ENCODE measurements at places on chromosomes 16 and 17. TPM values are rescaled to one million over a fixed set of nuclear protein-coding genes. Genes with fewer than 3 reads are reported as not detected.
A peak's percentile ranks its signal among the peaks of the same experiment; 100 is the strongest.

DNA sequence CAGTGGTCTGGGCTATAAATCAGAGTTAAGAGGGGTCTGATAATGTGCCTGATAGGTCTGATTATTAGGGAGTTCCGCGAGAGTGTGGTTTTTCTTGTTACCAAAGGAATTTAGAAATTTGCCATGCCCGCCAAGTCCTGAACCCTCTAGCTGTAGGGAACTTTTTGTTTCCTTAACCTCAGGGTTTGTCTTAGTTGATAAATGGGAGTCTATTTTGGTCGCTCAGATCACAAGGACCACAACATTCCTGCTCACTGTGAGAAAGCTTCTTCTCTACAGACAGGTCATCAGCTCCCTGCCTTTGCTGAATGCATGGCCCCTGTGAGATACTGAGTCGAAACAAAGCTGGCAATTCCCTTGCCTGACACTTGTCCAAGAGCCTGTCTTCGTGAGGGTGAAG is 497.8 kb downstream of the HS3ST4 start:
- no peaks in the 10 kb centered on the region for H3K36me3 ChIP-seq
- no peak for DNase-seq
- H3K4me1 ChIP-seq: no peaks in the 10 kb centered on the region
- H3K27me3 ChIP-seq: no peaks in the 10 kb centered on the region
- no peak overlapping the region for H3K4me3 ChIP-seq
- H3K27ac ChIP-seq: no peak overlapping the region

DNA sequence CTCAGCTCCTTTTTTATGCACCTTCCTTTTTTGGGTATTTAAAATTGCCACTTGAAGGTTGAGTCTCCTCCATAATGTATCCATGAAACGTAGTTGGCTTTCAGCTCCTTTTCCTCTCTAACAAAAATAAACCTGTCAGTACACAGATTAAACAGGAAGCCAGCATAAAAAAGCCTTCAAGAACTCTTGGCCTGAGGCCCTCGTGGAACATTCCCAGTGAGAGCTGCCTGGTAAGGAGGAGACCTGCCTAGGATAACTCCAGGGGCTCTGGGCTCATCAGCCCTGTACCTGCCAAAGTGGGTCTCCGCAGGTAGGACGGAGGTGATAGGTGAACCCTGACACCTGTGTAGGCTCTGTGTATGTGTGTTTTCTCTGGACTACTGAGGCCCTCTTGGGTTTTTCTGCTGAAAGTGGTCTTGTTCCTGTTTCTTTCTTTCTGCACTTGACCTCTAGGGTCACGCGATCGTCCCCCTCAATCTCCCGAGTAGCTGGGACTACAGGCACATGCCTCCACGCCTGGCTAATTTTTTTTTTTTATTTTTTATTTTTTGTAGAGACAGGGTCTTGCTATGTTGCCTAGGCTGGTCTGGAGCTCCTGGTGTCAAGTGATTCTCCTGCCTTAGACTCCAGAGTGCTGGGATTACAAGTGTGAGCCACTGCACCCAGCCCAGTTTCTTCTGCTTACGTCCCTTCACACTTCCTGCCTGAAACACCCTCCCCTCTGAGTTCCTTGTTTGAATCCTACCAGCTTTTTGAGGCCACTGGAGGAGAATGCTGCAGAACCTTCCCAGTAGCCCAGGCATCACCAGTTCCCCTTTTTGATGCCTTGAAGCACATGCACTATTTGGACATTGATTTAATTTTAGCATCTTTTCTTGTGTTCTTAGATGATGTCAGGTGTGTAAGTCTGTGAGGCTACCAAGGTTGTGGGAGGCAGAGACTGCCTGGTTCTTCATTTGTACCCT is 9.8 kb downstream of the PGS1 start:
- DNase-seq: no peak
- H3K27ac ChIP-seq: peak overlapping the region; percentile 97
- H3K27me3 ChIP-seq: no peaks in the 10 kb centered on the region

GRCh38 chr17:66507103-66507923 is 204.9 kb downstream of the PRKCA start:
- H3K4me1 ChIP-seq: no peaks in the 10 kb centered on the region
- H3K36me3 ChIP-seq: no peaks in the 10 kb centered on the region
- H3K4me3 ChIP-seq: no peak overlapping the region
- H3K27me3 ChIP-seq: no peaks in the 10 kb centered on the region

GRCh38 chr17:19549746-19550623 is 16.3 kb downstream of the SLC47A1 start:
- no peaks in the 10 kb centered on the region for H3K36me3 ChIP-seq
- H3K27me3 ChIP-seq: no peaks in the 10 kb centered on the region
- no peak for DNase-seq
- no peak overlapping the region for H3K27ac ChIP-seq

- H3K27me3 ChIP-seq: no peaks in the 10 kb centered on the region
- H3K36me3 ChIP-seq: peaks cover 2% of the 10 kb centered on the region
- no peaks in the 10 kb centered on the region for H3K4me1 ChIP-seq
- no peak overlapping the region for H3K4me3 ChIP-seq
- DNase-seq: no peak
- no peak overlapping the region for H3K27ac ChIP-seq
These were observed 9.6 kb upstream of the MTSS2 start for GRCh38 chr16:70695331-70696070.

GRCh38 chr17:32240750-32241149 is 24.9 kb upstream of the RHBDL3 start:
- no peaks in the 10 kb centered on the region for H3K27me3 ChIP-seq
- H3K4me3 ChIP-seq: no peak overlapping the region
- H3K36me3 ChIP-seq: no peaks in the 10 kb centered on the region
- H3K27ac ChIP-seq: no peak overlapping the region
- no peaks in the 10 kb centered on the region for H3K4me1 ChIP-seq

GRCh38 chr17:44787271-44787940 is 28.6 kb downstream of the ADAM11 start:
- no peaks in the 10 kb centered on the region for H3K4me1 ChIP-seq
- no peak overlapping the region for H3K27ac ChIP-seq
- DNase-seq: no peak

- no peaks in the 10 kb centered on the region for H3K36me3 ChIP-seq
- H3K4me1 ChIP-seq: no peaks in the 10 kb centered on the region
- DNase-seq: no peak
- H3K4me3 ChIP-seq: no peak overlapping the region
- no peak overlapping the region for H3K27ac ChIP-seq
These were observed 183.8 kb upstream of the AXIN2 start for GRCh38 chr17:65745241-65745640.

DNA sequence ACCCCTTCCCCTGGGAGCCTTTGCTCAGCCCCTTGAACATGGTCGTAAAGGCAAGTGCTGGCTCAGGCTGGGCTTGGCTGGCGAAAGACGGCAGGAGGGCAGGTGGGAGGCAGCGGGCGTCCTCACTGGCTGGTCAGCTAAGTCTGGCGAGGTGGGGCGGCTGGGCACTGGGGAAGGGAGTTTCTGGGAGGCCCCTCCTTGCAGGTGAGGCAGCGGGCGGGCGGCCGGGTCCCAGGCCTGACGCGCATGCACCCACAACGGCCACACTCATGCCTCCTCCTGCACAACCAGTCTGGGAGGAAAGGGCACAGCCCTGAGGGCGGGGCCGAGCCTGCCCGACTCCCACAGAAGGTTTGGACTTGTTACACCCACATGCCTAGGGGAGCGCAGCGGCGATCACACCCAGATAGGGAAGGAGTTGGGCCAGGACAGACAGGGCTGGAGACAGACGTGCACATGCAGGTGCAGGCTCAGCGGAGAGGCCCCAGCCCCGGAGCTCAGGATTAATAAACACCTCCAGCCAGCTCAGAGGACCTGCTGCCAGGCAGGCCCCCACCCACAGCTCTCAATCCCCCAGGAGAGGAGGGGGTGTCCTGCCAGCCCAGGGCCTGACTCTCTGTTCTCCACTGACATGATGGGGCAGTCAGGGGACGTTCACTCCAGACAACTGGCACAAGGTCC is at the start of gene EVPL:
TSS of gene EVPL (minus strand) at position 148 of the 681 bp plus-strand sequence. CDS start at position 40, 108 bp downstream.
- no peaks in the 10 kb centered on the region for H3K27me3 ChIP-seq
- no peaks in the 10 kb centered on the region for H3K36me3 ChIP-seq
- no peak within 1 kb of the TSS for H3K4me3 ChIP-seq
- H3K27ac ChIP-seq: no peak within 1 kb of the TSS
- no peaks in the 10 kb centered on the region for H3K4me1 ChIP-seq
- no peak for DNase-seq

- no peak overlapping the region for H3K27ac ChIP-seq
- H3K36me3 ChIP-seq: no peaks in the 10 kb centered on the region
- H3K4me3 ChIP-seq: no peak overlapping the region
- H3K27me3 ChIP-seq: no peaks in the 10 kb centered on the region
- DNase-seq: no peak
These were observed 103.7 kb downstream of the NOG start for GRCh38 chr17:56697190-56697589.

DNA sequence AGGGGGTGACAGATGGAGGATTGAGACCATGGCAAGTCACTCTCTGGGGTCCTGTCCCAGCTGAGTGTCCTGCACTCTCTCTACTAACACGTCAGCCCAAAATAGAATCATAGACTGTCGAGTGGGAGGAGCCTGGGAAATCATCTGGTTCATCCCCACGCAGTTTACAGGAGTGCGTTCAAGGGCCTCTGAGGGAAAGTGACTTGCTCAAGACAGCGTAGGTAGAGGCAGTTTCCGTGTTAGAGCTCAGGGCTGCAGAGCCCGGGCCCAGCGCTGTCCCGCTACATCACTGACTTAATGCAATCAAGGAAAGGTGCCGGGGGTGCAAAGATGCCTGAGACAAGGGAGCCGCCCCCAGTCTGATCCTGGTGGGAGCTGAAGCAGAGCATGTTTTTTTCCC is 10.3 kb downstream of the GSG1L2 start:
- H3K27ac ChIP-seq: no peak overlapping the region
- H3K4me1 ChIP-seq: no peaks in the 10 kb centered on the region
- no peak overlapping the region for H3K4me3 ChIP-seq
- no peaks in the 10 kb centered on the region for H3K27me3 ChIP-seq
- no peaks in the 10 kb centered on the region for H3K36me3 ChIP-seq

DNA sequence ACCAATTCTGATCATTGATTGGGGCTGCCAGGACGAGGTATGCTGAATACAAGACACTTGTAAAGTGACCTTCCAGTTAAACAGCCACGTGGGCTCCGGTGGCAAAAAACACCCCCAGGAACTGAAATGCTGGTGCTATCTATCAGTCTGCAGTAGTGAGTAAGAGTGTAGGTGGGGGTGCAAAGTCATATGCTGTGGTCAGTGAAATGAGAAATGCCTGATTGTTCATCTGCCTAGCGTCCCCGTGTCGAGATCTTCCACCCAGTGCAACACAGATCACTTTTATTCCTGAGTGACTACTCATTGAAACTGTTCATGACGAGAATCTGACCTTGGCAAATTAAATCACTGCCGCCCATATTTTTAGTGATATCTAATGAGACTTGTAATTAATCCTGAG is 806.5 kb upstream of the GOT2 start:
- no peak overlapping the region for H3K4me3 ChIP-seq
- H3K27ac ChIP-seq: no peak overlapping the region
- no peaks in the 10 kb centered on the region for H3K27me3 ChIP-seq
- no peaks in the 10 kb centered on the region for H3K36me3 ChIP-seq

- no peak overlapping the region for H3K4me3 ChIP-seq
- H3K4me1 ChIP-seq: no peaks in the 10 kb centered on the region
- DNase-seq: no peak
These were observed 15.6 kb upstream of the ZFPM1 start for GRCh38 chr16:88437367-88437964.

- peak; percentile 86 for DNase-seq
- peak overlapping the region; percentile 92 for H3K27ac ChIP-seq
- H3K4me1 ChIP-seq: peaks cover 16% of the 10 kb centered on the region
- H3K27me3 ChIP-seq: no peaks in the 10 kb centered on the region
- H3K4me3 ChIP-seq: no peak overlapping the region
These were observed 1.1 kb upstream of the CD19 start for GRCh38 chr16:28930652-28931051.

DNA sequence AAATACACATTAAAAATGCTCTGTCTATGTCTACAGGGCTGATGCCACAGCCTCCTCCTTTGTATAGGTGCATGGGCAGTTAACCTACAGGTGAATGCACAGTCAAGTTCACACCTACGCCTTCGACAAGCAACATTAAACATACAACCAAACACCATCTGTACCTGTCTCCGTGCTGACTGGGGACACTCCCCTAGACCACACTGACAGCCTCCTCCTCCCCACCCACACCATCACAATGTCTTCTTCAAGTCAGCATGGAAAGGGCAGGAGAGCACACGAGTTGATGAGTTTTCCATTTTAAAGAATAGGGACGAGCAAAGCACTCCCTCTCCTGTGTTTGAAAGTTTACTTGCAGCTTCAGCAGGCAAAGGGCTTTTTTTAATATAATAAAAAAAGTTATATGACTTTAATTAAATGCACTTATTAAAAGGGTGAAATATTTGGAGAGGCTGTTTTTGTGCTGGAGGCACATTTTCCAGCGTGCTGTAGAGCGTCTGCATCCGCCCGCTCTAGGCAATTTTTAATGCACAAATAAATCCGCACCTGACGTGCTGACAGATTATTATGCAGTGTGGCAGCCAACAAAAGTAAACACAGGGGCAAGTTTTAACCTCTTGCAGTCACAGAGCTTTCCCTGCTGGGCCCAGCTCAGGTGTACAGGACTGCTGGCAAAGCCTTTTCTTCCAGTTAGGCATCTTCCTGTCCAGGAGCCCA is 367.9 kb downstream of the SOX9 start:
- DNase-seq: no peak
- H3K4me1 ChIP-seq: no peaks in the 10 kb centered on the region
- no peaks in the 10 kb centered on the region for H3K27me3 ChIP-seq
- H3K4me3 ChIP-seq: no peak overlapping the region
- H3K27ac ChIP-seq: no peak overlapping the region
- no peaks in the 10 kb centered on the region for H3K36me3 ChIP-seq

DNA sequence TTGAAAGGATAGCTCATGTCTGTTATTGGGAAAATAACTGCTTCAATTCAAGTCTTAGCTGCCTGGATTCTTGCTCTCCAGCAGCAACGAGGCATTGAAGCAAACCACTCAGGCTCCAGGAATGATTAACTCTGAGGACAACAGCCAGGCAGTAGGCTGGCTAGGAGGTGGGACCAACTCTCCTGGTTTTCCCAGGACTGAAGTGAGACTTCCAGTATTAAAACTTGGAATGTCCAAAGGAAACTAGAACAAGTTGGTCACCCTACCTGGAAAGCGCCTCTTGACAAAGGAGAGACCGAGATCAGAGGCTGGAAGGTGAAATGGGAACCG is 100.7 kb downstream of the SALL1 start:
- no peak for DNase-seq
- no peak overlapping the region for H3K4me3 ChIP-seq
- H3K4me1 ChIP-seq: no peaks in the 10 kb centered on the region
- no peak overlapping the region for H3K27ac ChIP-seq

DNA sequence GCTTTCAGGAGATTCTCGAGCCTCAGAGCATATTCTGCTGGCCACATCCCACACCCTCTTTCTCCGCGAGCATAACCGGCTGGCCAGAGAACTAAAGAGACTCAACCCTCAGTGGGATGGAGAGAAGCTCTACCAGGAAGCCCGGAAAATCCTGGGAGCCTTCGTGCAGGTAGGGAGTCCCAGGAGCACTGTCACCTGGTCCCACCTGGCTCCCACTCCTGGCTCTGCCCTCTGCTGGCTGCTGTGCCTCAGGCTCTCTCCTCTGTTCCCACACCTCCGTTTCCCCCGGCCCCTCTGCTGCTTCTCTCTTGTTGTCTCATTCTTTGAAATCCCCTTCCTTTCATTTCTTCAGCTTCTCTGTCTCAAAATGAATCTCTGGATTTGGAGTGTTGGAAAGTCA is 16.4 kb downstream of the LPO start:
- H3K27ac ChIP-seq: no peak overlapping the region
- DNase-seq: no peak
- H3K36me3 ChIP-seq: no peaks in the 10 kb centered on the region
- H3K27me3 ChIP-seq: no peaks in the 10 kb centered on the region
- H3K4me3 ChIP-seq: no peak overlapping the region
- H3K4me1 ChIP-seq: peaks cover 3% of the 10 kb centered on the region

Gene ABI3
- total RNA-seq: 67.0 TPM

Gene RNF157
- 14.8 TPM for total RNA-seq

Gene KRTAP3-1
- not detected for total RNA-seq

All from GM12878 (cell line).